ENCODE measurements at places on chromosomes 1 and 21. TPM values are rescaled to one million over a fixed set of nuclear protein-coding genes. Genes with fewer than 3 reads are reported as not detected.

The RPTN gene
- total RNA-seq: not detected

The CASQ1 gene
- total RNA-seq: not detected

The ST6GALNAC3 gene
- total RNA-seq: 2.8 TPM

The TPTE gene
- total RNA-seq: not detected

The AKT3 gene
- 92.2 TPM for total RNA-seq

The UMODL1 gene
- total RNA-seq: not detected

DNA sequence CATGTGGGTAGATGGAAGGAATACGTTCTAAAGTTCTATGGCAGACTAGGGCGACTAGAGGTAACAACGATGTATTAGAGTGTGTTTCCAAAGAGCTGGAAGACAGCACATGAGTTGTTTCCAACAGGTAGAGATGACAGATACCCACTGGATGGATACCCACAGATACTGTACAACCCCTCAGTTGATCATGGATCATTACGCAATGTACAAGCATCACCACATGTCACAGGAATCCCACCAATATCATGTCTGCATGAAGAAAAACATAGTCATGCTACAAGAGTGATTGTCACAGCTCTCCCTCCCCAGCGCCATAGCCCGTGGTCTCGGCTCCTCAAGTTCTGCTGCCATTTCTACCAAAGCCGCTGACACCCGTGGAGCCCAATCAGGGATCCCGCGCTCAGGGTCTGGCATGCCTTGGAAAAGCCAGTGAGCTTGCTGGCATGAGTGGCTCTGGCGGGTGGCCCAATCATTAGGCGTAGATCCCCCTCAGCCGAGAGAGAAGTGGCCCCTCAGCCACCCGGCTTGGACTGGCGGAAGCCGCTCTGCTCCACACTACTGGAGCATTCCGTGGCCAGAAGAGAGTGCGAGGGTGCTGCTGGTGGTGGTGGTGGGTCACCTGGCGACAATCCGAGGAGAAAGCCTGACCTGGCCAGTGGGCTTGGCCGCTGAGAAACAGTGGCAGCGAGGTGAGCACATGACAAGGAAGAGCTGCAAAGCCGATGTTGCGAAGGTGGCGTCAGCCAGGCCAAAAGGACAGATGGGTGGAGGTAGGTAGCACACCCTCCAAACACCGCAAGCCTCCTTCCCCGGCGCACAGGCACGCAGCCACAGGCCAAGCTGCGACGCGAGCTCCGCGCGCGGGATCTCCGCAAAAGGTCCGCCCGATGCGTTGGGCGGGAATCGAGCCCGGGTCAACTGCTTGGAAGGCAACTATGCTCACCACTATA, 65.7 kb upstream of the FCGR2A start:
- no peaks in the 10 kb centered on the region for H3K36me3 ChIP-seq
- no peaks in the 10 kb centered on the region for H3K27me3 ChIP-seq
- H3K4me3 ChIP-seq: no peak overlapping the region
- DNase-seq: no peak
- no peak overlapping the region for H3K27ac ChIP-seq

GRCh38 chr1:11855430-11855829, 3.3 kb downstream of the NPPB start:
- no peaks in the 10 kb centered on the region for H3K27me3 ChIP-seq
- no peak for DNase-seq
- no peaks in the 10 kb centered on the region for H3K4me1 ChIP-seq
- no peak overlapping the region for H3K27ac ChIP-seq

DNA sequence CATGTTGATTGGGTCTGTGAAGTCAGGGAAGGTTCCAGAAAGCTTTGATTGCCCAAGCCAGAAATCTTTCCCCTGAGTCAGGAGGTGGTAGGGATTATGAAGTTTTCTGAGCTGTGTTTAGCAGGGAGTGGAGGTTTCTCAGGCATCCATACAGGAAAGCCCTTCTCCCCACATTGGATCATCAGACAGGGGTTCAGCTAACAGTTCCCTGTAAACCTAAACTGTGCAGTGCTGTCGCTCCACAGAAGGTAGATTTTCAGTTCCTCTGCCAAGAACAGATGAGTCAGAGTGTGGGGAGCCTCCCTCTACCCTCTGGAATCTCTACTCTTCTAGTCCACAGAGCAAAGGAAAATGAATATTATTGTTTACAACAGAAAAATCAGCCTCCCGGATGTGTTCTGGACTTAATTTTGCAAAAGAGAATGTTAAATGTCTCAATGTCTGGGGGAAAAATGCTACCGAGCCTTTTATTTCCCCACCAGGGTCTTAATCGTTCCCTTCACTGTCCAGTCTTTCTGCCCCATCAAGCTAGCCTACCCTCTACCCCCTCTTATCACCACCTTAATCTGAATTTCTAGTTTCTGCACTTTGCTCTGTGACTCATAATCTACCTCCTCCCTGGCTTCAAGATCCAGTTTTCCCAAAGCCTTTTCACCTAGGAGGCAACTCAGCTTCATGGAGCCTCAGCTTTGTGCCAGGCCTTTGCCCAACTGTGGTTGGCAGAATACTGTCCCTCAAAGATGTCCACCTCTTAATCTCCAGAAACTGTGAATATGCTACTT, 355.6 kb downstream of the PRDM2 start:
- no peaks in the 10 kb centered on the region for H3K36me3 ChIP-seq
- no peaks in the 10 kb centered on the region for H3K27me3 ChIP-seq
- no peaks in the 10 kb centered on the region for H3K4me1 ChIP-seq

DNA sequence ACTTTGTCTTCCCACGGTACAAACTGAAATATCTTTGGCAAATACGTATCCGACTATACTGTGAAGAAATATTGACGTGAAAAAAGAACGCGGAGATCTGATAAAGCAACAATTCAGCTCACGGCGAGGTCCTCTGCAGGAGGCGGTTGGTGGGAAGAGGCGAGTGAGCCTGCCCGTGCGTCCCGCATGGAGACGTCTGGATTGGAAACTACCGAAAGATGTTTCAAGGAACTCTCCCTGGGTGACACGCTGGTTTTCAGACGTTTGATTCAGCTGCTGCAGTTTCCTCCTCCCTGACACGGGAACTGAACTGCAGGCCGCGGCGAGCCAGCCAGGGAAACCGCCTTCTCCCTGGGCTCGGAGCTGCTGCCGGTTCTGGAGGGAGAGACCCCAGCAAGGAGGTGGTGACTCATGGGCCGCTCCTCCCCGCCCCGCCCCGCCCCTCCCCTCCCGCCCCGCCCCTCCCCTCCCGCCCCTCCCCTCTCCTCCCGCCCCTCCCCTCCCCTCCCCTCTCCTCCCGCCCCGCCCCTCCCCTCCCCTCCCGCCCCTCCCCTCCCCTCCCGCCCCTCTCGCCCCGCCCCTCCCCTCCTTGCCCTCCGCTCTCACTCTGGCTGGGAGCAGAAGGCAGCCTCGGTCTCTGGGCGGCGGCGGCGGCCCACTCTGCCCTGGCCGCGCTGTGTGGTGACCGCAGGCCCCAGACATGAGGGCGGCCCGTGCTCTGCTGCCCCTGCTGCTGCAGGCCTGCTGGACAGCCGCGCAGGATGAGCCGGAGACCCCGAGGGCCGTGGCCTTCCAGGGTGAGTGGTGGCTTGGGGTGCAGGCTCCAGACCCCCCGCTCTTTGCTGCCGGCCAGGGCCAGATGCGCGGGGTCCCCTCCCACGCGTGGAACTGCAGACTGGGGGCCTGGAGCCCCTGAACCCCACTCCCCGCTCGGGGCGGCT, at the start of gene COL6A1:
Gene COL6A1 (plus strand): TSS at position 620 of the 941 bp plus-strand sequence. CDS start 81 bp downstream, at position 701.
- peaks cover 13% of the 10 kb centered on the region for H3K4me1 ChIP-seq
- H3K4me3 ChIP-seq: peak within 1 kb of the TSS; percentile 99
- peak; percentile 87 for DNase-seq
- no peaks in the 10 kb centered on the region for H3K27me3 ChIP-seq
- H3K36me3 ChIP-seq: no peaks in the 10 kb centered on the region

DNA sequence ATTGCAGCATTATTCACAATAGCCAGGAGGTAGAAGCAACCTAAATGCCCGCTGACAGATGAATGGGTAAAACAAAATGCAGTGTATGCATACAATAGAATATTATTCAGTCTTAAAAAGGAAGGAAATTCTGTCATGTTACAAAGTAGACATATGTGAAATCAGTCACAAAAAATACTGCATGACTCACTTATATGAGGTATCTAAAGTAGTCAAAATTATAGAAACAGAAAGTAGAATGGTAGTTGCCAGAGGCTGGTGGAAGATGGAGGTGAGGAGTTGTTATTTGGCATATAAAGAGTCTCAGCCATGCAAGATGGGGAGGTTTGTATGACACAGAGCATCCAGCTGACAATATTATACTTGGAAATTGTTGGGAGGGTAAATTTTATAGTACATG, 43.0 kb upstream of the EGLN1 start:
- H3K36me3 ChIP-seq: no peaks in the 10 kb centered on the region
- no peak for DNase-seq
- H3K27ac ChIP-seq: no peak overlapping the region
- H3K27me3 ChIP-seq: no peaks in the 10 kb centered on the region
- H3K4me3 ChIP-seq: no peak overlapping the region

- peaks cover 3% of the 10 kb centered on the region for H3K4me1 ChIP-seq
- H3K27ac ChIP-seq: no peak overlapping the region
- H3K4me3 ChIP-seq: peak overlapping the region; percentile 84
- no peak for DNase-seq
- H3K27me3 ChIP-seq: no peaks in the 10 kb centered on the region
Observed at GRCh38 chr1:226064816-226065248, 2.3 kb downstream of the H3-3A start.

DNA sequence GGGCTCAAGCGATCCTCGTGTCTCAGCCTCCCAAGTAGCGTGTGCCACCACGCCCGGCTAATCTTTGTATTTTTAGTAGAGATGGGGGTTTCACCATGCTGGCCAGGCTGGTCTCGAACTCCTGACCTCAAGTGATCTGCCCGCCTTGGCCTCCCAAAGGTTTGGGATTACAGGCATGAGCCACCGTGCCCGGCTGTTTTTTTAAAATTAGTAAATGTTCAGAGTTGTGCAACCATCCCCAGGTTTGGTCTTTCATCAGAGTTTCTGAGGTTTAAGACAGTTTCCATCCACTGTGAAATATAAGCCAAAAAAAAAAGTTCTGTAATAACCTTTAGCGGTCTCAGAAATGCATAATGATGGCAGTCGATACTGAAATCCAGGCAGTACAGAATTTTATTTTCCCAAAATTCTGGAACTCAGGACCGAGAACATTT, 550 bp upstream of the SYT11 start:
- H3K4me1 ChIP-seq: peaks cover 7% of the 10 kb centered on the region
- peak; percentile 43 for DNase-seq
- peak overlapping the region; percentile 45 for H3K4me3 ChIP-seq
- H3K36me3 ChIP-seq: no peaks in the 10 kb centered on the region
- H3K27ac ChIP-seq: peak overlapping the region; percentile 59

GRCh38 chr1:203324105-203325025, 19.0 kb downstream of the BTG2 start:
- H3K4me1 ChIP-seq: peaks cover 35% of the 10 kb centered on the region
- no peak overlapping the region for H3K27ac ChIP-seq
- no peak overlapping the region for H3K4me3 ChIP-seq
- no peaks in the 10 kb centered on the region for H3K36me3 ChIP-seq
- peak; percentile 41 for DNase-seq

GRCh38 chr21:18157406-18157805, 87.2 kb upstream of the CHODL start:
- no peak overlapping the region for H3K27ac ChIP-seq
- no peaks in the 10 kb centered on the region for H3K4me1 ChIP-seq
- no peak overlapping the region for H3K4me3 ChIP-seq
- no peak for DNase-seq
- H3K36me3 ChIP-seq: no peaks in the 10 kb centered on the region
- H3K27me3 ChIP-seq: no peaks in the 10 kb centered on the region

DNA sequence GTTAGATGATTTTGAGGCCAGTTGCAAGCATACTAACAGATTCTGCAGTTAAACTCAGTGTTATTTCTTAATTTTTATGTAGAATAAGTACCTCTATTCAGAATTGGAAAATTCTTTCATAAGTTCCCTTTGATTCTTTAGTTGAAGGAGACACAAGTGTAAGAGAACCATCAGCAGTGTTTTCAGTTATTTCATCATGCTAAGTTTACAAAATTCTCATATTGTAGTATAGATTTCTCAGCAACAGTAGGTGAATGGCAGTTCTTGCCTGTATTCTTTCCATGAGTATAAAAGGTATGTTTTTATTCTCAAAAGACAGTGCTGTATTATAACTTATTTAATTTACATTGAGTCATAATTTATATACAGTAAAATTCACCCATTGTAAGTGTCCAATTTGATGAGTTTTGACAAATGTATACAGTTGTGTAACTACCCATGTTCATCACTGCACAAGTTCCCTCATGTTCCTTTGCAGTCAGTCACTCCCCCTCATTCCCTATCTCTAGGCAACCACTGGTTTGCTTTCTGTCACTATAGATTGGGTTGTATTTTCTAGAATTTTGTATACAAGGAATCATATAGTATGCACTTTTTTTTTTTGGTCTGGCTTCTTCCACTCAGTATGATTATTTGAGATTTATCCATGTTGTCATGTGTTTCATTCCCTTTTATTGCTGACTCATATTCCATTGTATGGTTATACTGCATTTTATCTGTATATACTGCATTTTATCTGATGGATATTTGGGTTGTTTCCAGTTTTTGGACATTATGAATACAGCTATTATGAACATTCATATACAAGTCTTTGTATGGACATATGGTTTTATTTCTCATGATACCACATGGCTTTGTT, 3.9 kb downstream of the RPS6KC1 start:
- H3K4me3 ChIP-seq: no peak overlapping the region
- no peak for DNase-seq
- H3K4me1 ChIP-seq: peaks cover 2% of the 10 kb centered on the region
- H3K27ac ChIP-seq: no peak overlapping the region
- H3K27me3 ChIP-seq: no peaks in the 10 kb centered on the region

GRCh38 chr1:45340816-45341466, 701 bp upstream of the MUTYH start:
- H3K4me3 ChIP-seq: peak overlapping the region; percentile 55
- peak overlapping the region; percentile 89 for H3K27ac ChIP-seq
- H3K4me1 ChIP-seq: peaks cover 7% of the 10 kb centered on the region
- H3K36me3 ChIP-seq: no peaks in the 10 kb centered on the region
- no peaks in the 10 kb centered on the region for H3K27me3 ChIP-seq

DNA sequence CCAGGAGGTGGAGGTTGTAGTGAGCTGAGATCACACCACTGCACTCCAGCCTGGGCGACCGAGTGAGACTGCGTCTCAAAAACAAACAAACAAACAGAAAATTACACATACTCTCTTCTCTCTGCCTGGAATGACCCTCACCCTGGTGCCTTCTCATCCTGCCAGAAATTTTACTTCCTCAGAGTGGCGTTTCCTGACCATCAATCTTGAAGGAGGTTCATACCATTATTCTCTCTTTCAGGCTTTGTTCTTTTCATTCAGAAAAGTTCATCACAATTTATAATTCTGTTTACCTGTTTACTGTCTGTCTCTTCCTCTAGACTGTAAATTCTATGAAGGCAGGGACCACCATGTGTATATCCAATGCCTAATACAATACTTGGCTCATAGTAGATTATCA, 79.3 kb downstream of the RPS6KA1 start:
- no peaks in the 10 kb centered on the region for H3K27me3 ChIP-seq
- H3K36me3 ChIP-seq: no peaks in the 10 kb centered on the region
- H3K27ac ChIP-seq: no peak overlapping the region
- no peak overlapping the region for H3K4me3 ChIP-seq
- H3K4me1 ChIP-seq: no peaks in the 10 kb centered on the region

All from ovary (tissue), 10 donors.